Activated T-cell treated with anti-CD3 and anti-CD28 coated beads, Interleukin-2, amount 50 U/mL, for 48 hours (primary cell): ENCODE measurements at places on chromosomes 7 and 10.

DNA sequence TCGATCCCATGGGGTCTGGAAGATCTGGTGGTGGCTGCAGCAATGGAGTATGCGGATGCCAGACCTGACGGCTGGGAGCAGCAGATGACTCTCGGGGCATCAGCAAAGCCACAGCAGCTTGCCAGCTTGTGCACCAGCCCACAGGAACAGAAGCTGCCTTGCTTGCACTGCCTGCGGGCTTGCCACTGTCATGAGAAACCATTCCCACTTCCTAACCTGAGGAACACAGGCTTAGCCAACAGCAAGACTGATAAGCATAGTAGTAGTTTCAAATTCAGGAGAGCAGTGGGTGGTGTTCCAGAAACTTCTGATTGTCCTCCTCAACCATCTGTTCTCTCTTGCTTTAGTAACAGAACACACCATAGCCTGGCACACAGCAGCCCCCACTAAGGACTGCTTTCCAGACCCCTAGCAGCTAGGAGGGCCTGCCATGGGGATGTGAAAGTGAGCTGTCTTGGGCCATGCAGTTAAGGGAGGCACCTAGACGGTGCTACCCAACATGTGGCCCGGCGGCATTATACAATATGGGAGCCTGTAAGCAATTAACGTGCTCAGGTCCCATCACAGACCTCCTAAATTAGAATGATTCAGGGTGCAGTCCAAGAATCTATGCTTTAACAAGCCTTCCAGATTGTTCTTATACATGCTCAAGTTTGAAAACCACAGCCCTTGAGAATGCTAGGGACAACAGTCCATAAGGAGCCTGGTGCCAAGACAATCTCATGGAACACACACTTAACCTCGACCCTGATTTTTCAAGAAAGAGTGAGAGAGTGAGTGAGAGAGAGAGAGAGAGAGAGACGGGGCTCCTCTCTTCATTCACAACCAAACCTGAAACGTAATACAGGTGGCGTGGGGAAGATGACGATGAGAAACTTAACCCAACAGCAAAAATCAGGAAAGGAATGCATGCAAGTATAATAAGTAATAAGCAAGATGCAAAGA lies 7.1 kb downstream of the ANXA11 start:
- DNase-seq = no peak

- DNase-seq = no peak
Measured at GRCh38 chr10:96360766-96361165, 2.0 kb upstream of the OPALIN start.

DNA sequence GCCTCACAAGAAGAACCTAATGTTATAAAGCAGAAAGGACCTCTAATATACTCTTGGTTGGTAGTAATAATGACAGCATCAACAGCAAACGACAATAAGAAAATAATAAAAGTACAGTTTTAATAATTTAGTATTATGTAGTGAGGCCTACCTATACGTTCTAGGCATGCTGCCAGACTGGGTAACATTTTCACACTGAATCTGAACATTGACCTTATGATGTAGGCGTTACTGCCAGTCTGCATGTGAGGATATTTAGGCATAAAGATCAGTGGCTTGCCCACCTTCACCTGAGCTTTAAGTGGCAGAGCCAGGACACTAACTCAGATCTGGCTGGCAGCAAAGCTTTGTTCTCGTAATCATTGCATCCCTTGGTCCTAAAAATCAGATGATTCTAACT lies 2.5 kb downstream of the FGL2 start:
- no peak for DNase-seq

DNA sequence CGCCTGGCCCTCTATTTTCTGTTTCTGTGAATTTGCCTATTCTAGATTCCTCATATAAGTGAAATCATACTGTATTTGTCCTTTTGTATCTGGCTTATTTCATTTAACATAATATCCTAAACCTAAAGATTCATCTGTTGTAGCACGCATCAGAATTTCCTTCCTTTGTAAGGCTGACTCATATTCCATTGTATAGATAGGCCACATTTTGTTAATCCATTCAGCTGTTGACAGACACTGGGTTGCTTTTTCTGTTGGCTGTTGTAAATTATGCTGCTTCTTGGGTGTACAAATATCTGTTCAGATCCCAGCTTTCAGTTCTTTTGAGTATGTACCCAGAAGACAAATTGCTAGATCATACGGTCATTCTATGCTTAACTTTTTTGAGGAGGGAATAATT lies 28.8 kb upstream of the CUL1 start:
- DNase-seq = no peak

DNA sequence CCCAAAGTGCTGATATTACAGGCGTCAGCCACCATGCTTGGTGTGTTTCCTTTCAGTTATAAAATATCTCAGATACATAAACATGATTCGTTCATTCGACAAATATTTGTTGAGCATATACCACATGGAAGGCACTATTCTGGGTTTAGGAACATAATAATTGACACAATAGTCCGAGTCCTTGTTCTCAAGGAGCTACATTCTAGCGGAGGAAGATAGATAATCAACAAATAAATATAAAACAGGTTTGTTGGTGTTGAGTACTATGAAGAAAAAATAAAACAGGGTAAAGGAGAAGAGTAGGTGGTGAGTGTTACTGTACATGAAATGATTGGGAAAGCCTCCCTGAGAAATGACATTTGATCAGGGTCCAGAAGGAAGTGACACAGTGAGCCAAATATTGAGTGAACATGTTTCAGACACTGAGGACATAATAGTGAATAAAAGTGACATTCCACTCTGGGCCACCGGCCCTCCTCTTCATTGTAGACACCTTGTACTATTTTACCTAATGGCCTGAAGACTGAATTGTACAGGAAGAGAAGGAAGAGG lies 6.9 kb upstream of the HILPDA start:
- no peak for DNase-seq

DNA sequence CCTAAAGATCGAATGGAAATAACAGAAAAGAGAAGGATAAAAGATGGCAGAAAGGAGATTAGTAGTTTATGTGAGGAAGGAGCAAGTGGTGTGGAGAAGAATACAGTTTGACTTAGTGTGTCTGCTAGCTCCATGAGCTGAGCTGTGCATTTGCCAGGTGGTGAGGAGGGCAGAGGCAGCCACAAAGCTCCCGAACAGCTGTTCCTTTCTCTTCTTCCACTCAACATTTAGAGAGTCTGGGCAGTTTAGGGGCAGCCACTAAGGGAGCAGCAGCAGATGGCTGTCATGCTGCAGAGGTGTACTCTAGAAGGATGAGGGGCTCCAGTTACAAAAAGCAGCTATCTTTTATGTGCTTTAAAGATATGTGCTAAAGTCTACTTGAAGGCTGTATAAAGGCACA lies 674.4 kb downstream of the GRM8 start:
- DNase-seq = no peak

GRCh38 chr7:112115880-112116279 lies 90.3 kb downstream of the DOCK4 start:
- DNase-seq = no peak
